ENCODE measurements at places on chromosomes 7 and 10.

- DNase-seq: no peak
Measured at GRCh38 chr10:120367341-120367740, 89.7 kb upstream of the PLPP4 start.

DNA sequence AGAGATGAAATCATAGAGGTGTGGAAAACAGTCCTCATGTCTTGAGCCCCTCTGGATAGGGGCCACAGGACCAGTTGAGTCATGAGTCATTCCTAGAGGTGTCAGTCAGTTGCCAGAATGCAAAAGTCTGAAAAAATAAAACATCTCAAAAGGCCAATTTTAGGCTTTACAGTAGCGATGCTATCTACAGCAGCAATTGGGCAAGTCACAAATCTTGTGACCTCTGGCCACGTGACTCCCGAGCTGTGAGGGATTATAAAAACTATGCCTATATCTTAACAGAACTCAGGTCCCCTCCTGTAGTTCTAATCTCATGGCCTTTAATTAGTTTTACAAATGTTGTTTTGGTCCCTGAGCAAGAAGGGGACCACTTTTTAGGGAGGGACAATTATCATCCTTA, 15.6 kb upstream of the TAS2R41 start:
- DNase-seq: no peak

- no peak for DNase-seq
Measured at GRCh38 chr7:47452295-47452694, 129.6 kb downstream of the TNS3 start.

DNA sequence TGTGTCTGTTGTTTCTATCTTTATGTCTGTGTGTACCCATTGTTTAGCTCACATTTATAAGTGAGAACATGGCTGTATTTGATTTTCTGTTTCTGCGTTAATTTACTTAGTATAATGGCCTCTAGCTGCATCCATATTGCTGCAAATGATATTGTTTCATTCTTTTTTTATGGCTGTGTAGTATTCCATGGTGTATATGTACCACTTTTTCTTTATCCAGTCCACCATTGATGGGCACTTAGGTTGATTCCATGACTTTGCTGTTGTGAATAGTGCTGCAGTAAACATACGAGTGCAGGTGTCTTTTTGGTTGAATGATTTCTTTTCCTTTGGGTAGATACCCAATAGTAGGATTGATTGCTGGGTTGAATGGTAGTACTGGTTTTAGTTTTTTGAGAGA, 48.2 kb downstream of the ZNRF2 start:
- DNase-seq: no peak

DNA sequence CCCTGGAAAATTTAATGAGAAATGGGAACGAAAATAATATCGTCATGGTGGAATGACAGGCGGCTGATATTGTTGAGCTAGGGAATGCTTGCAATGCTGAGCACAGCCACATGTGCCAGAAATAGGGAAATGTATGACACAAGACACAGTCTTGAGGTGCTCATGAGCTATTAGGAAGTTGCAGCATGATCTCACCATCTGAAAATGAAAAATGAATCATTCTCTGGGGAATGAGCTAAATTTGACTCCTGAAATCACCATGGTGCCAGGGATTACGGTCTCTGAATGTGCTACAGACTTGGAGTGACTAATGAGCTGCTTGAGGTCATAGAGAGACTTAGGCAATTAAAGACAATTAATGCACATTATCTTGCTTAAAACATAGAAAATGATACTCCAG, 845.0 kb downstream of the CNTNAP2 start:
- DNase-seq: peak; percentile 9
